ENCODE measurements at places on chromosomes 7 and 10.
A peak's percentile ranks its signal among the peaks of the same experiment; 100 is the strongest.

GRCh38 chr7:149818536-149818840 lies 19.7 kb upstream of the ZNF862 start:
- no peak for DNase-seq

- no peak for DNase-seq
These were observed 18.9 kb downstream of the ABI1 start for GRCh38 chr10:26841733-26842317.

DNA sequence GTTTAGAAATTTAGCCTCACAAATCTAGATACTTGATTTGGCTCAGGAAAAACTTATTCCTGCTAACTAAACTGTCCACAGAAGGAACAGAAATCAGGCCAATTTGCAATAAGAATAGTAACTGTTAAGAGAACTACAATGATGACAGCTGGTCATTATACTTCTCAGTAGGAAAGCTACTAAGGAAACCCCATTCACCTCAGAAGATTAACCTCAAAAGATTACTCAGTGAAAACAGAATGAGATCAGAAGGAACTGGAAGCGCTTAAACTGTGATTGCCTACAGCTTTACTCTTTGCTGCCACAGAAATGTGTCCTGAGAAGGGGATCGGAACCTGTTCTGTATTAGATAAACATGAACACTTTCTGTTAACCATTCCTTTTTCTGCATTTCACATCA lies 24.3 kb upstream of the DNAJB12 start:
- no peak for DNase-seq

GRCh38 chr7:49324707-49325106 lies 400.4 kb downstream of the CDC14C start:
- DNase-seq = peak; percentile 24

GRCh38 chr10:88689366-88689765 lies 16.7 kb upstream of the LIPK start:
- DNase-seq = no peak

DNA sequence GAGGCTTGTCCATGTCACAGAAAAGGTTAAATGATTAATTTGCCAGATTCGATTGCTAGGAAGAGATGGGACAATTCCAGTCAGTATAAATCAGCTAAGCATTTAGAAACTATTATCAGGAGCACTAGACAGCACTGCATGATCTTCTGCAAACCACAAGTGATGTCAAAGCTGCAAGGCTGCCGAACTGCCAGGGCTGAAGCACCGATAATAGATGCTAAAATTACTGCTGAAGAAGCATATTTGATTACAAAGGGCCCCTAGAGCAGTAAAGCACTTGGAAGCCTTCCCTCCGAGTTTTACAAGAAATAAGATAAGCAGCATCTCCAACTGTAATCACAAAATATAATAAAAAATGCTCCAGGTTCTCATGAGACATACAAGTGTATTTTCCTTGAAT lies 40.6 kb downstream of the RNLS start:
- DNase-seq = no peak

GRCh38 chr10:44466236-44466635 lies 81.3 kb upstream of the CXCL12 start:
- DNase-seq = no peak

- DNase-seq = no peak
These were observed 18.5 kb downstream of the SHH start for GRCh38 chr7:155793720-155794119.

- DNase-seq = no peak
These were observed 33.4 kb upstream of the NUB1 start for GRCh38 chr7:151308256-151308655.

DNA sequence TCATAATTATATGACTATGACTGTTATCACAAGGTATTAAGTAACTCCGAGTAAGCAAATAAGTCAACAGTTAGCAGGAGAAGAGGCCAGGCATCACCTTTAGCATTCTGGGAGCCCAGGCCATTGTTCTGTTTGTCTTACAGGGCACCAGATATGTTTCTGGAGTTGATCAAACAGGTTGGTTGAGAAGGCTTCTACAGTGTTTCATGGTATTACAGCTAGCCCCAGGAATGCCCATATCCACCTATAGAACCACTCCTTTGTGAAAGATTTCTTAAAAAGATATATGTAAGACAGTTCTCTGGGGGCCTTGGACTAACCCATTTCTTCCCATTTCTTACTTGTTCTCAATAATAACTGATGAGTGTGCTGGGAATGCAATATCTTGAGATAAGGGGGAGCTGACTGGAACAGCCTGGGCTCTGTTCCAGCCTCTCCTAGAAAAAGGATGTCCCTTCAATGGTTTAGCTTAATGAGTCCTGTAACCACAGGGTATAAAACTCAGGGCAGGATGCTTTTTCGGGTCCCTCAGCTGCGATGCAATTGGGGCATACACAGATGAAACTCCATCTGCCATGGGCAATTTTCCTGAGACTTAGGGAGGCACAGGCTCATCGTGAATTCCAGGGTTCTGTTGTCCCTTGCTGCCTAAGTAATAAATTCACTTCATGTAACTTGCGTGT lies 286.4 kb downstream of the BAMBI start:
- DNase-seq = no peak

- no peak for DNase-seq
These were observed 45.6 kb upstream of the PIP4K2A start for GRCh38 chr10:22760025-22760424.

DNA sequence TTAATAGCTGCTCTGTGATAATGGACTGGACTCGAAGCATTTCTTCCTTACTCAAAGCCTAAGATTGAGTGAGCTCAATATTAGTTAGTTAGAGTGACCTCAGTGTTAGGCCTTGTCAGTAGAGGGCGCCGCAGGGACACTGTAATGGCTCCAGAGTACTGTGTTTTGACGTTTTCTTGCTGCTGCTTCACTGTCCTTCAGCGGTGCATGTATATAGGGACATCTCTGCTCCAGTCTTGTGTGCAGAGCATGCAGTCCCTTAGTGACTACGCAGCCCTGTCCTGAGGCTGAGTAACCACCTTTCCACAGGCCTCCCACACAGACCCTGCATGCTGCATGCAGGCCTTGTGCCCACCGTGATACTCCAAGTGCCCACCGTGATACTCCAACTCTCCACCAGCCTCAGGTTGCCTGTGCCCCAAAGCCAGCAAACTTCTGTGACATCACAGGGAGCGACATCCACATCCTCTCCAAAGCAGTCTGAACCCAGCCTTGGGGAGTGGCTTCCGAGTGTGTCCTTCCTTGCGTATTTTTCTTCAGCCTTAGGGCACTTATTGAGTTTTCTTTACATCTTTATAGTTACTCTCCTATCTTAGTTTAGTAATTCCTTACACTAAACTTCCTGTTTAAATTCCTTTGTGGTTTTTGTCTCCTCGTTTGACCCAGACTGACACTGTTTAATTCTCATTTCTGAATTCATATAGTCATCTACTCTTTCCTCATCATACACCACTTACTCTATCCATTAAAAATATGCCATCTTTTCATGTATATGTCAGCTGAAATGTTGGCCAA lies 118.2 kb downstream of the JAZF1 start:
- DNase-seq = peak; percentile 68

DNA sequence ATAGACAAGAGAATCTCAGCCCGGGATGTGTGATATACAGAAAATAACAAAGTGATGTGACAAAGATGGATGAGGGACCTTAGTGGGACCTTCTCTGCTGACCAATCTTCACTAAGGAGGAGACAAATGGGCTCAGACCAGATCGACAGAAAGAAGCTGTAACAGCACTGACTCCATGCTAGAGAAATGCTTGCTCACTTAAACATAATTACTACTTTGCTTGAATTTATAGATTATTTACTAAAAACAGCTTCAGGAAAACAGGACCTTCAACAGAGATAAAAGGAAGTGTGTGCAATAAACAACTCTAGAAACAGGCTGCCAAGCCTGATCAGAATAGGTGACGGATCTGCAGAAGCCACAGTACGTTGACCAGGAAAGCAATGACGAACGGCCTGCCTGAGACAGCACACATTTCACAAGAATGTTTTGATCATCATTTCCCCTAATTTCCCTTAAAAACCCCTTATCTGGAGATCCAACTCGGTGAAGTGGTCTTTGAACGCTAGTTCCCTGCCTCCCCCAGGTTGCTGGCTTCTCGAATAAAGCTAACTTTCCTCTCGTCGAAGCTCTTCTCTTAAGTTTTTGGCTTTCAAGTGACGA lies 98.4 kb upstream of the STEAP1B start:
- DNase-seq = no peak

DNA sequence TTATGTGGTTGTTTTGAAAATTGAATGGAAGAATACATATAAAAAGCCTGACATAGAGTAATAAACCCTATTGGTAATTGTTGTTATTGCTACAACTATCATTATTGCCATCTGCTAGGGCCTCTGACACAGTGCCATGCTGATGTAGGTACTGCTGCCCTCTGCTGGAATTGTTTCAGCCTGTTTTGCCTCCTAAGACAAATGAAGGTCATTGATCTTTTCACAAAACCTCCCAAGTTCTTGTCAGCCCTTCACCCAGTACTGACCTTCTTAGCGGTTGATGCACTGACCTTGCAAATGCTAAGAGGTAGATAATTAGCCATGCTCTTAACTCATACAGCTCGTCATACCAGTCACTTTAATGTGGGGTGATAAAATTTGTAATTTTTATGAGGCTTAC lies 975.2 kb downstream of the SORCS1 start:
- DNase-seq = peak; percentile 69

GRCh38 chr7:156969972-156970420 lies 20.5 kb downstream of the NOM1 start:
- DNase-seq = no peak

DNA sequence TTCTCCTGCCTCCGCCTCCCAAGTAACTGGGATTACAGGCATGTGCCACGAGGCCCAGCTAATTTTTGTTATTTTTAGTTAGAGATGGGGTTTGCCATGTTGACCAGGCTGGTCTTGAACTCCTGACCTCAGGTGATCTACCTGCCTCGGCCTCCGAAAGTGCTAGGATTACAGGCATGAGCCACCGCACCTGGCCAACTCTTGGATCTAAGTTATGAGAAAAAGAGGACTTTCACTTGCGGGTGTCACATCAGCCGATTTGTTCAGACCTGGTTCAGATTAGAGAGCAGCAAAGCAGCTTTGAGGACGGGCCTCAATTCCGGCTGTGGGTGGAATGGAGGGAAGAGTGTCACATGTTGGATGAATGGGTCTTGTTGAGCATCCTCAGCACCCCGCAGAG lies 61.0 kb upstream of the FGFR2 start:
- DNase-seq = no peak

GRCh38 chr7:30931929-30932540 lies 20.4 kb downstream of the AQP1 start:
- no peak for DNase-seq

DNA sequence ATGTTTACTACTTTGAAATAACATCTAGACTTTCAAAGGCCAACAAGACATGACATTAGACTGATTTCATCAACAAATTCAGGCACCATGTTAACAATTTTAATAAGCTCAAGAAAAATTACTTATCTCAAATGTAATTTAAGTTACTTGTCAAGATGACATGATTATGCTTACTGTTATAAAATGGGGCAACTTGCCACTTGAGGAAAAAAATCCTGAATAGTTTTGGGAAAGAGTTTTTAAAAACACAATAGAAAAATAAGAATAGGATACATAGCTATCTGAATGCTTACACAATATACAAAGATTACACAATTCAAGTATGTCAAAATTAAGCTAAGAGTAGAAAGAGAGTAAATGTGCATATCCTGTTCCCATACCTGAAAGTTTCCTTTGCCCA lies 85.4 kb downstream of the RNF32 start:
- DNase-seq = no peak

- no peak for DNase-seq
These were observed 79.5 kb upstream of the INSYN2A start for GRCh38 chr10:127275793-127276450.

GRCh38 chr7:2034291-2035201 lies 198.2 kb downstream of the MAD1L1 start:
- no peak for DNase-seq

- no peak for DNase-seq
These were observed 98.7 kb downstream of the PROSER2 start for GRCh38 chr10:11921800-11922392.

GRCh38 chr7:116802144-116802745 lies 60.1 kb upstream of the CAPZA2 start:
- no peak for DNase-seq

- peak; percentile 28 for DNase-seq
These were observed 10.2 kb upstream of the CH25H start for GRCh38 chr10:89217057-89217990.

DNA sequence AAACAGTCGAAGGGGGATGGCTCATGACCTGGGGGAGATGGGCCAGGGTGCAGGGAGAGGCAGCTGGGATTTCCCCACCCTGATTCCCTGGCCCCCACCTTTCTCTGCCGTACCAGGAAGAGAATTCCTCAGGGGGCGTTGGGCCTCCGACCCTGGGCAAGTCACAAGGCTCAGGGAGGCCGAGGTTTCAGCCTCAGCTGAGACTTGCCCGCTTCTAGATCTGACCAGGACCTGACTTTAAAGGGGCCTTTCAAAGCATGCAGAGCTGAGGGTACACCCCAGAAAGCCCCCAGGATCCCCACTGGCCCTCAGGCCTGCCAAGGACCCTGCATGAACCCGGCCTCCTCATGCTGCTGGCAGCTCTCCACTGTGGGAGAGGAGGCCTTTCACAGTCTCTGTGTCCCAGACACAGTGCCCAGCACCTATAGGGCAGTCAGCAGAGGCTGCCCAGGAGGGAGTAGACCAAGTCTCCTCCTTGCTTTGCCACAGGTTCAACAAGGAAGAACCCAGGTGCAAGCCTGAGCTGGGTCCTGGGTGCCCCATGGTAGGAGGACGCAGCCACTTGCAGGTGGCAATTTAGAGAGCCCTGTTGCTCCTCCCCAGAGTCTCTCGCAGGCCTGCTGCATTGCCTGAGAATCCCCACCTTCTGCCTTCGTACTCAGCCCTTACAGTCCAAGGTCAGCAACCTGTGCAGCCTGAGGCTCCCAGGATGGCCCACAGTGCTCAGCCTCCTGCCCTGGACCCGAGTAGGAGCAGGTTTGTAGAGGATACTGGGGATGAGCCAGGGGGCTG lies 89.3 kb downstream of the CHST15 start:
- peak; percentile 2 for DNase-seq

GRCh38 chr7:141071855-141072547 lies 1.9 kb upstream of the TMEM178B start:
- DNase-seq = peak; percentile 26

GRCh38 chr10:33314811-33315561 lies 19.5 kb downstream of the NRP1 start:
- DNase-seq = no peak

GRCh38 chr7:80999100-80999499 lies 80.2 kb upstream of the SEMA3C start:
- no peak for DNase-seq

DNA sequence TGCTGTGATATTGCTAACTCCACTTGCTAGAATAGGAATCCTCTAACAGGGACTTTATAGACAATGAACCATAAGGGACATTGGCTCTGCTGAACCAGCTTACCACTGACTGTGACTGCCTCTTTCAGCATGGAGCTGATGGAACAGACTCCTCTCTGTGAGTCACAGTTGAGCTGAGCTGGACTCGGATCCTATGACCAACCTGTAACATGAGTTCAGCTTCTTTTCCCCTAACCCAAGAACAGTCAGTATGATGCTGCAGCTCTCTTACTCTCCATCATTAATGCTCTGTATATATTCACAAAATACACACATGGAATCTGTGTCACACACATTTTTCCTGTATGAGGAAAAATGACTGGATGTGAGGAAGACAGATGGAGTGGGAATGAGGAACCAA lies 177.9 kb upstream of the BET1 start:
- no peak for DNase-seq
